ENCODE measurements at places on chromosomes 1 and 21.

DNA sequence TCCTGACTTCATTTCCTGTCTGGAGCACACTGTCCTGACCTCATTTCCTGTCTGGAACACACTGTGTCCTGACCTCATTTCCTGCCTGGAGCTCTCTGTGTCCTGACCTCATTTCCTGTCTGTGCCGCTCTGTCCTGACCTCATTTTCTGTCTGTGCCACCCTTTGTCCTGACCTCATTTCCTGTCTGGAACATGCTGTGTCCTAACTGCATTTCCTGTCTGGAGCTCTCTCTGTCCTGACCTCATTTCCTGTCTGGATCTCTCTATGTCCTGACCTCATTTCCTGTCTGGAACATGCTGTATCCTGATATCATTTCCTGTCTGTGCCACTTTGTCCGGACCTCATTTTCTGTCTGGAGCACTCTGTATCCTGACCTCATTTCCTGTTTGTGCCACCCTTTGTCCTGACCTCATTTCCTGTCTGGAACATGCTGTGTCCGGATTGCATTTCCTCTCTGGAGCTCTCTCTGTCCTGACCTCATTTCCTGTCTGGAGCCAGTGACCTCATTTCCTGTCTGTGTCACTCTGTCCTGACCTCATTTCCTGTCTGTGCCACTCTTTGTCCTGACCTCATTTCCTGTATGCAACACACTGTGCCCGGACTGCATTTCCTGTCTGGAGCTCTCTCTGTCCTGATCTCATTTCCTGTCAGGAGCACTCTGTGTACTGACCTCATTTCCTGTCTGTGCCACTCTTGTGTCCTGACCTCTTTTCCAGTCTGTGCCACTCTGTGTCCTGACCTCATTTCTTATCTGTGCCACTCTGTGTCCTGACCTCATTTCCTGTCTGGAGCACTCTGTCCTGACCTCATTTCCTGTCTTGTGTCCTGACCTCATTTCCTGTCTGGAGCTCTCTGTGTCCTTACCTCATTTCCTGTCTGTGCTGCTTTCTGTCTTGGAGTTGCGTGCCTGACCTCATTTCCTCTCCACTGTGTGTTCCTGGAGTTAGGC, 27.6 kb downstream of the SKI start:
- peak; percentile 32 for DNase-seq

DNA sequence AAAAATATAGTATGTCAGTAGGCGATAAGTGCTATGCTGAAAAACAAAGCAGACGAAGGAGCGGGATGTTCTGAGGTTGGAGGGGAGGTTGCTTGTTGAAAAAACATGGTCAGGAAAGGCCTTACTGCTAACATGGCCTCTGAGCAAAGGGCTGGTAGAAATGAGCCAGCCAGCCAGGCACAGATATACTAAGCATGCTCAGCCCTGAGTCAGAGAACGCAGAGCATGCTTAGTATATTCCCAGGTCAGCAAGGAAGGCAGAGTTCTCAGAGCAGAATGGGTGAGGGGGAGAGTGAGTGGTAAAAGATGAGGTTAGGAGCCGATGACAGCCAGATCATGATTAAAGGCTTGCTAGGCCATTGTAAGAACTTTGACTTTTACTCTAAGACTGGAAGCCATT, 36.7 kb downstream of the ZBTB40 start:
- no peak for DNase-seq

DNA sequence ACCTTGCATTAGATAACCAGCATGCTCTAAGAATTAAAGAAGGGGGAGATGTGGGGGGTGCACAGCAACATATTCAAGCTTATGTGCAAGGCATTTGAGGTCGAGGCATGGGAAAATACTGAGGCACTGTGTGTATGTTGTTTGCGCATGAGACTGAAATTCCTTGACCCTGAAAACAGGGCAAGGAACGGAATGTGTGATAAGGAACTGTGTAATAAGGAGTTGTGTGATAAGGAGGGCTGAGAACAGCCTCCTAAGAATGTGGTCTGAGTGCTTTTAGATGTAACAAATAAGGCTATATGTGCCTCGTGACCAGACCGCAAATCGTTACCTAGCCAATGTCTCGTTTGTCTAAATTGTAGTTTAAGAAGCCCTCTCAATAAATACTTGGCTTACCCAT, 26.5 kb upstream of the ITLN1 start:
- no peak for DNase-seq

GRCh38 chr1:61782771-61783170, 40.5 kb downstream of the PATJ start:
- no peak for DNase-seq

GRCh38 chr1:157173900-157174410, 35.8 kb upstream of the ETV3 start:
- DNase-seq: no peak

DNA sequence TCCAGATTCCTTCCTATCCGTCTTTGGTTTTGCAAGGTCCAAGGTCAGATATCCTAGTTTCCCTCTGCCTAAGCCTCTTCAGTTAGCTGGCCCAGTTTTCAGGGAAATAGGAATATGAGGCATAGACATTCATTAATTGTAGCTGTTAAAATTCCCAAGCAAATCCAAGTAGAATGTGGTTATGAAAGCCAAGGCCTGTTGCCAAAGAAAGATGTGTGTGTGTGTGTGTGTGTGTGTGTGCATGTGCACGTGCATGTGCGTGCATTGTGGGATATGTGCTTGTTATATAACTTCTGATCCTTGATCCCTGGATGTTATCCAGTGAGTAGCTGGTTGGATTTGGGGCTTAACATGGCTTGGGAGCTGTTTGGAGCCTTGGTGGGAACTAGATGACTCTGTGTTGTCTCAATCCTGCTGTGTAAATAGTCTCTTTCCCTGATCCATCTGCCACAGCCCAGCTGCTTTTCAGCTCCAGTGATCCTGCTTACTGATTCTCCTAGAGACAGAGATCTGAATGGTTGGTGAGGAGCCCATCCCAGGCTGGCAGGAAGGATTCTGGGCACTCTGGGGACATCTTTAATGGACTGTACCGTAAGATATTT, 70.6 kb upstream of the GCLM start:
- DNase-seq: peak; percentile 67

GRCh38 chr1:56374026-56374974, 205.1 kb downstream of the PLPP3 start:
- DNase-seq: no peak

- DNase-seq: no peak
Observed at GRCh38 chr1:68198752-68199151, 33.6 kb downstream of the WLS start.

DNA sequence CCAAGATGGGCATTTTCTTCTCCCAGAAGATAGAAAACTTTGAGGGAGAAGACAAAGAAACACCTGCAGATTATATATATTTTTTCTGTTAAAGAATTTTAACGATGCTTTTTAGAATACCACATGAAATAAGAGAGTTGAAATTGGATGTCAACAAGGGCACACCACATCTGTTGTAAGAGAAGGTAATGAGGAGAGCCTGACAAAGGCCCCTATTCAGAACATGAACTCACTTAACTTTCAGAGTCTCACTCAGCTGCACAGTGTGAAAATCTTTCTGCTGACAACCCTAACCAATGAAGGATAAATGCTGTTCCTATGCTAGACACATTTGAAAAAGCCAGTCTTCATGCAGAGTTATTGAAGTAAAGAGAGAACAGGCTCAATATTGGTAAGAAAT, 7.3 kb downstream of the KRTAP22-2 start:
- no peak for DNase-seq

DNA sequence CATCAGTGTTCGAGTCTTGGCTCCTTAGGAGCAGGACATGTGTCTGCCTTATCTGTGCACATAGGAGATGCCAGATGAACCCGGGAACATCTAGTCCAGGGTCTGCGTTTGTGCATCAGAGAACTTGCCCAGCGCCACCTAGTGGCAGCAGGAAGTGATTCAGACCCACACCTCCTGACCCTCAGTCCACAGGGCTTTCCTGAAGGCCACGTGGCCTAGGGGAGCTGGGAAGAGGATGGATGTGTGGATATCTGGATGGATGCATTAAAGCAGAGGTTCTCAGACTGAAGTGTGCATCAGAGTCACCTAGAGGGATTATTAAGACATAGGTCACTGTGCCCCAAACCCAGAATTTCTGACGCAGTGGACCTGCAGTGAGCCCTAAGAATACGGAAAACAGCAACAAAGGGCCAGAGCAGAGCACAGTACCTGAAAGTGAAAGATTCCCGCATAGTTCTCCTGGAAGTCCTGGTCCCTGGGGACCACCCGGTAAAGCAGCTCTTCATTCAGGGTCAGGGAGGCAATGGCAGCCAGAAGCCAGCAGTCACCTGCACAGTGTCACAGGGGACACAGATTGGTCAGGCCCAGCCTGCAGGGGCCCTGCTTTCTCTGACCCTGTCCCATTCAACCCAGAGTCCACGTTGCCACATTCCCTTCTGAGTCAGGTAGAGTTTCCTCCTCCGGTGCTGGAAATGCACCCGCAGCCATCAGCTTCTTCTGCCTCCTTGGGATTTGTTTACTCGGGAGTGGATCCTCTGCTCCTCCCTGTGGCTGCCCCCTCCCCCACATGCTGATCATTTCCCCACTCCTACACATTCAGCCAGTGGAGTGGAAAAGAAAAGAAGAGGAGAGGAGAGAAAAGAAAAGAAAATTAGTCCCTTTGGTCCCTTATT, 37.0 kb downstream of the CAPN8 start:
- peak; percentile 38 for DNase-seq

- peak; percentile 53 for DNase-seq
Observed at GRCh38 chr1:89260566-89261255, 11.9 kb downstream of the GBP5 start.

- no peak for DNase-seq
Observed at GRCh38 chr1:231666220-231666936, 39.8 kb downstream of the DISC1 start.

DNA sequence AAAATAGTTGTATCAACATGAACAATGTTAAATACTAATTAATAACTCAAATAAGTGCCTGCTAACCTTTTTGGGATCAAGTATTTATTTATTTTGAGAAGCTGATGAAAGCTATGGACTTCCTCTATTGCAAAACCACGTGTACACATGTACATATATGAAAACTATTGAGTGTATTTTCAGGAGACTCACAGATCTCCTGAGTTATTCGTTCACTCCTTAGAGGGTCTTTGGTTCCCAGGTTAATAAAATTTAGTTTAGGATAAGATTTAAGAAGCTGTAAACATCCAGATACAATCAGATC, 130.5 kb downstream of the DISC1 start:
- no peak for DNase-seq

DNA sequence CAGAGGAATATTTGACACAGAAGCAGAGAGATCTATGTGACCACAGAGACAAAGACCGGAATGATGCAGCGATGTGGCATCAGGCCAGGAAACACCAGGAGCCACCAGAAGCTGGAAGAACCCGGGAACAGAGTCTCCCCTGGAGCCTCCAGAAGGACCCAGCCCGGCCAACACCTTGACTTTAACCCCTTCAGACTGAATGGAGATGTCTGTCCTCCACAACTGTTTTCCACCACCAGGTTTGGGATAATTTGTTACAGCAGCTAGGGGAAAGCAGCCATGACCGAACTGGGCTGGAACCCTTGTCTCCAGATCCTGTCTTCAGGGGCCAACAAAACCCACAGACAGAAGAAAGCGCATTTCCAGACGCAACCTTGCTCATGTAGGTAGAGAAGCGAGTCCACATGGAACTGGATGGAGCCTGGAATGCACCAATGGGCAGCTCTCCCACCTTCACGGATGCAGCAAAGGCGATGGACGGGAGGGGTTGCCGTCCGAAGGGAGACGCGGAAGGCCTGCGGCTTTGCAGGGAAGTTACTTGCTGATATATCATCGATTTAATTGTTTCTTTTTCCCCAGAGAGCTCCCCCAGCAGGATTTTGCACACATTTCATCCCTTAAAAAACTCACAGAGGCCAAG, 396.6 kb downstream of the NPHP4 start:
- no peak for DNase-seq
